ENCODE measurements at places on chromosomes 6 and 20. TPM values are rescaled to one million over a fixed set of nuclear protein-coding genes. Genes with fewer than 3 reads are reported as not detected.

- DNase-seq: no peak
These were observed 285.4 kb downstream of the SYNE1 start for GRCh38 chr6:152351742-152352141.

DNA sequence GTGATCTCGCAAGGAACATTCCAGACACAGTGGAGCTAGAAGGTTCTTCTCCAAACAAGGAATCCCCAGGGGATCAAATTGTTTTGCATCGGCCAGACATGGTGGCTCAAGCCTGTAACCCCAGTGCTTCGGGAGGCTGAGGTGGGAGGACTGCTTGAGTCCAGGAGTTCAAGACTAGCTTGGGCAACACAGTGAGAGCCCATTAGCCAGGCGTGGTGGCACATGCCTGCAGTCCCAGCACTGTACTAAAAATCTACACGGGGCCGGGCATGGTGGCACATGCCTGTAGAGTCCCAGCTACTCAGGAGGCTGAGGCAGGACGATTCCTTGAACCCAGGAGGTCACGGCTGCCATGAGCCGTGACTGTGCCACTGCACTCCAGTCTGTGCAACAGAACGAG is 15.3 kb downstream of the GMEB2 start:
- no peak for DNase-seq

DNA sequence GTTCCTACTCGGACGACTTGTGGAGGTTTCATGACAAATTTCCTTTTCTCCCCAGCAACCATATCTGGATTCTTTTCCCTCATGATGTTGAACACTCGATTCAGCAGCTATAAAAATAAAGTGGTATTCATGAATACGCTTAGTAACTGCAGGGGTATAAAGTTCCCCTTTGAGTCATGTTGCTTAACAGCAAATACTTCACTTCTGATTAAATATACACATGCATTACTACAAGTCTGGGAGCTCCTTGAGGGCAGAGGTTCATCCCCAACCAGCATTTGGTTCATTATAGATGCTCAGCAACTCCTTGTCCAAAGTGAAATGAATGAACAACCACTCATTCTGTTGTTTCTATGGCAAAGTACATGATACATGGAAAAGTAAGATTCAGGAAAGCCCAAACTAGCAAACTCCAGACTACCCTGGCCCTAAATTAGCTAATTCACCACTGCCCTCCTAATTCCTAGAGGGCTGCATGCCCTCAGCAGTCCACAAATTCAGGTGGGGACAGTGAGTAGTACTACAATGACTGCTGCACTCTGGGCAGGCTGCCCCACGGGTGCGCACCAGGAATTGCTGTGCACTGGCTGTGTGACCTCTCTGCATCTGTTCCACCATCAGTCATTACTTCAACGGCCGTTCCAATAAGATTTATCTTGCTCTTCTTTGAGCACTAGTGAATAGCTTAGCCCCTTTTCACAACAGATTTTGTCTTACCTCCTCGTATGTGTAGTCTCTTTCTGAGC is 15.2 kb downstream of the EIF2S2 start:
- DNase-seq: no peak

- no peak for DNase-seq
These were observed 195.2 kb downstream of the SLC16A10 start for GRCh38 chr6:111282515-111282914.

- DNase-seq: peak; percentile 53
These were observed 16.7 kb upstream of the PRDM1 start for GRCh38 chr6:106069478-106069877.

GRCh38 chr6:166747644-166748595 is 120.9 kb upstream of the RPS6KA2 start:
- no peak for DNase-seq

GRCh38 chr6:4971851-4972250 is 32.0 kb downstream of the RPP40 start:
- no peak for DNase-seq

The GSTA1 gene
- polyA plus RNA-seq: not detected

The MATN4 gene
- 0.57 TPM for polyA plus RNA-seq
